Bone marrow (tissue), 2 donors: ENCODE measurements at places on chromosomes 3 and 15.
A peak's percentile ranks its signal among the peaks of the same experiment; 100 is the strongest.

- DNase-seq: no peak
Observed at GRCh38 chr15:23839893-23840474, 152.9 kb upstream of the NDN start.

GRCh38 chr3:46692566-46692990 is 901 bp downstream of the ALS2CL start:
- DNase-seq: no peak

DNA sequence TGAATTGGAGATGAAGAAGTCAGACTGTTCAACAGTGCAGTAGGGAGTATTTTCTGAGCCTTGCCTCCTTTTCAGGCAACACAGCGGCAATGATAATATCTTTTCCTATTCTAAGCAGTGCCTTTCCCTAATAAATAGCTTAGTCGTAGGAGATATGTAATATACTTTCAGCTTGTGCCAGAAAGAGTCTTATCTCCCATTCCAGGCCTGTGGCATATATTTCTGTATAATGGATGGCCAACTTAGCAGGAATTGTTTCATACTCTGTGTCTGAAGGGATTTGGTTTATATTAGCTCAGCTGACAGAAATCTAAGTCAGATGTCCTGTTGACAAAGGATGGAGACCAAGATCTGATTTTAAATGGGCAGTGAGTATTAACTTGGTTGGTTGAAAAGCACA is 397.1 kb downstream of the CACNA2D3 start:
- no peak for DNase-seq

DNA sequence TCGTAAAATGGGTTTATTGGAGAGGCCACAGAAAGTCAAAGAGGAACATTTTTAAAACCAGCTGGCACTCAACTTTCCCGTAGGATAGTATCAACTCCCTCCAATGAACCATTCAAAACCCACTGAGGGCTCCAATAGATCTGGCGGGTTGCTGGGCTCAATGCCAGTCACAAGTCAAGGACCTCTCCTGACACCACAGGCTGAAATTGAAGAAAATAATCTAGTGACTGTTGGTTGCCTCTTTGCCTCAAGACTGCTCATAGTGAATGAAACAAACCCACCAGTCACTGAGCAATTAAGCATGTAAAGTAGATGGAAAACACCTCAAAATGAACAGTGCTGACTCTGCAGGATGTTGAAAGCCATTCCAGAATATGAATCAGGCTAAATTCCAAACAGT is 500.6 kb upstream of the AGTR1 start:
- DNase-seq: no peak

DNA sequence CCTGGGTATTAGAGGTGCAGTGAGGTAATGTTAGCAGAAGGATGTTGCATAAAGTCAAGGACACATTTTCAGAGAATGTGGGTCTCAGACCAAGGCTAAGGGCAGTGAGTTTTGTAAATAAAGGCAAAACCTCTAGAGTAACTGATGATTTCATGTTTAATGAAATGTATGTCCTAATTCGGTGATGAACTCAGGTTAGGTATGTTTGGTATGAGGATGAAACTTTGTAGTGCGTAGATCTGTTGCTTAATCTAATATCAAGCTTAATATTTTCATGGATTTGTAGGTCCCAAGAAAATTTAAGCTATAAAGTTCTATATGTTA is 3.6 kb downstream of the USP50 start:
- DNase-seq: no peak

GRCh38 chr3:10557250-10557649 is 51.9 kb upstream of the ATP2B2 start:
- no peak for DNase-seq

- DNase-seq: no peak
Observed at GRCh38 chr3:52890735-52891134, 6.6 kb downstream of the STIMATE start.

DNA sequence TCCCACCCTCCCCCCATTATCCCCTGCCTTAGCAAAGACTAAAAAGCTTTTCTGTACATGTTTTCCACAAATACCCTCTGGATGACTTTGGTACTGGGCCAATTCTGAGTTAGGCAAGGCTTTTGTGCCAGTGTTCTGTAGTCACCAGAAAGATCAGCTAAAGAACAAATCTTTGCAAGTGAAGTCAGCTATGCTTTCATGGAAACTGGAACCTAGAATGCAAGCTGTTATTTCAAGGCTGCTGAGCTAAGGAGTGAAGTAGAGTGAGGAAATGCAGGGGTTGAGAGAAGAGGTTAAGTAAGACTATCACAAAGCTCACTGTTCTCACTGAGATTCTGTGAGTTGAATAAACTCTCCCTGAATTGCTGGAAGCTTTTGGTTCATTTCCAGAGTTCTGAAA is 107.8 kb upstream of the CNTN3 start:
- DNase-seq: no peak

DNA sequence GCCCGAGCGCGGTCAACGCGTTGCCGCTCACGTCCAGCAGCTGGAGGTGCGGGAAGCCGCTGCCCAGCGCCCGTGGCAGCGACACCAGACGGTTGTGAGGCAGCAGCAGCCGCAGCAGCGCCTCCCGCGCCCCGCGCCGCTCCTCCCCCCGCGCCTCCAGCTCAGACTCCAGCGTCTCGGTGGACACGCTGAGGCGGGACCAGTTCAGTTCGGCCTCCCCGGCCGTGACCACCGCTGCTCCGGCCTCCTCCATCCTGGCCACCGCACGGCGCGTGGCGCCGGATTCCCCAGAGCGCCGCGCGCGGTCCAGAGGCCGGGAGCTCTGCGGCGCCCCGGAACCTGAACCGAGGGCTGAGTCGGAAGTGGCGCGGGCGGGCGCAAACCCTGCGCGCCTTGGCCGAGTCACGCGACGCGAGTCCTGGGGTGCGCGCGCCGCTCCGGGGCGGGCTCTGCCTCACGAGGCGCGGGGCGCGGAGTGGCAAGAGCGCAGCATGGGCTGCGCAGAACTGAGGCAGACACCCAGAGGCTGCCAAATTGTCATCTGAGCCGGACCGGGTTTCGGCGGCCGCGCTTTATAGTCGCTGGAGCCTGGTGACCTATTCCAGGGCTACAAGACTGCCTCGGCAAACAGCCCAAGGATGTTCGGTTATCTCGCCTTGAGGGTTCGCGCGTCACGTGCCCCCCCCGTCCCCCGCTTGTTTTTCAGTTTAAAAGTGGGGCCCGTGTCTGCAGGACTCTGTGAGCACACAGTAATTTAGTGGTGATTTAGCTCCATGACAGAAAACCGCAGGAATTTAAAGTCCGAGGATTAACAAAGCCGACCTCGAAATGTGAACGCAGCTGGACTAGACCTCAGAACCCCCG is at the start of gene LRRC58:
Gene LRRC58 (minus strand): TSS at position 364 of the 864 bp plus-strand sequence. CDS start 111 bp downstream, at position 253.
- DNase-seq: peak; percentile 45

DNA sequence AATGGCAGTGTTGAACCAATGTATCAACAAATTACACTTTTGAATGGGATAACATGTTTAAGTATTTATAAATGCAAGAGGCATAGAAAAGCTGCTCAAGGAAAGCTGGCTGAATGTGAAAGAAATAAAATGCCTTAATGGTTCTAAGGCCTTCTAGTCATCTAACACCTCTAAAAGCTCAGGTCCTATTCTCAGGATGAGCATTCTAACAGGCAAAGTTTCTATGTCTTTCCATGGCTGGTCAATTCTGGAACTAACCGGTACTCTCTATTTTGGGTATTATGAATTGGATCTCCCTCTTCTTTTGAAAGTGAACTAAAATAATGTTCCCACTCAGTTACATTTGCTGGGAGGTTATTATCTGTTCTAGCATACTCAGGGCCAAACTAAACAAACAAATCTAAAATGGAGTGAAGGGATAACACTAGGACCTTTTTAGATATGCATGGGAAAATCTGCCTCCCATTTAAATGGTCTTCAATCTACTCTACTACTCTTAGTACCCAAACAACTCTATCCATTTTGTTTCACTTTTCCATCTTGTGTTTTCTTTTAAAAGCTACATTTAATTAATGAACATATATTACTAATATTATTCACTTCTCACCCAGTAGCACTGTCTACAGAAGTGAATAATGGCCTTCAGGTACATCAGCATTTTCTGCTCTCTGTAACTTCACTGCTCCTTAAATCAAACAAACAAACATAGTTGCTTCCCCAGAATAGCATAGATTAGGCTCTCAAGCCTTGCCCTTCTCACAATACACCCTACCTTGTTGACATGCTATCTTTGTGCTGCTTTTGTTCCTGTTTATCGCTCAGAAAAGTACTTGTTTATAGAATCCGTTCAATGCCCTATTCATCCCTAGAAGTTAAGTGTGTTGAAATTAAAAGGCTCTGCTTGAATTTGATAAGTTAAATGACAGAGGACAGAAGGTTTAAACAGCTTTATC is 46.4 kb downstream of the CBLB start:
- no peak for DNase-seq
